ENCODE measurements at places on chromosomes 3 and 15.

- no peak for DNase-seq
These were observed 98.1 kb upstream of the TGFBR2 start for GRCh38 chr3:30508339-30508738.

DNA sequence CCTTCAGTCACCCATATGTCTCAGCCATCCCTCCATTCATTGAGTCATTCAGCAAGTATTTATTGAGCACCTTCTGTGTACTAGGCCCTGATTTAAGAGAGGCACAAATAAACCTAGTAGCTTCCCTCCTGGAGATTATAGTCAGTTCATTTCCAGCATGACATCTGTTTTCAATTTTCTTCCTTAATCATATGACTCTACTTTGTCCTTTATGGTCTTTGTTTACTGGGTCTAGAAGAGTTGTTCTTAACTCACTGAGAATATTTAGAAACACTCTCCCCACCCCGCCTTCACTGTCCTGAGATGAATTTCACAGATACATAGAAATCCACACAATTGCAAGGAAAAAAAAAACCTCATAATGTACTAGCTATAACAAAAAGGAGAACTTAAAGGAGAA, 44.8 kb upstream of the ADAMTS9 start:
- DNase-seq = no peak

- DNase-seq = no peak
These were observed 459.4 kb upstream of the TGFBR2 start for GRCh38 chr3:30146978-30147377.

- no peak for DNase-seq
These were observed 592 bp downstream of the PGPEP1L start for GRCh38 chr15:99006904-99007495.

- no peak for DNase-seq
These were observed 106.2 kb downstream of the TMCO5A start for GRCh38 chr15:38040615-38041014.

GRCh38 chr3:3013317-3014052, 96.7 kb downstream of the IL5RA start:
- DNase-seq = no peak

DNA sequence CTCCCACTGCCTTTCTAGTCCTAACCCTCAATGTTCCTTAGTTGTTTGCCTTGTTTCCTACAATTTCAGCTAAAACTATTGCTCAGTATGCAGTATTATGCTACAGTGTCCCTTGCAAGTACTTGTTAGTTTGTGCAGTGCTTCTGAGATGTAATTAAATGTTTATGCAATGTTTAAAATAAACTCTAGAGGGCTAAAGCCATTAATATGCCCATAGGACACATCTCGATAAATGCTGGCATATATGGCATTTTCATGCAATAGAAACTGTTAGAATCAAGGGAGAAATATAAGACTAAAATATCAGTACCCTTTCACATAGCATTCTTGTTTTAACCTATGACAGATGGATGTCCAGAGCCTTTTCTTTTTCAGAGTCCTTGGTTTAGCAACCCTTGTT, 59.8 kb upstream of the ACKR4 start:
- DNase-seq = no peak

GRCh38 chr15:63402498-63403253, 21.0 kb upstream of the CA12 start:
- no peak for DNase-seq

DNA sequence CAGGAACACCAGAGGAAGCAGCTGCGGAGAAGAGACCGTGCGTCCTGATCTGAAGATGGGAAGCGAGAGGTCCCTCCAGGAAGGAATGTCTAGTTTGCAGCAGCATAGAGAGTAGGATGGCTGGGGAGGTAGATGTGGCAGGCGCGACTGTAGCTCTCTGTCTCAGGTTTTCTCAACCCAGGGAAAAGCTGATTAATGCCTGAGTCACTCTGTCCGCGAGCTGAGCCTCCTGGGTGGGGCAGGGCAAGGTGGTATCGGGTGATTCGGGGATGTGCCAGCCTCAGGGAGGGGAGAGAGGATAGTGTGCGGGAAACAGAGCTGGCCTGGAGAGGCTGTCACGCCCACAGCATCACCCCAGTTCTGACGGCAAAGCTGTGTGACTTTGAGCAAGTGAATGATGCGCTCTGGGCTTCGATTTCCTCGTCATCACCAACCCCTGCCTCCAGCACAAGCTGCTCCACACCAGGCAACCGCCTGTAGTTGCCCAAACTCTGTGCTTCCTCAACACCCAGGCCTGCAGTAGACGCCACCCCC, 28.4 kb downstream of the CPN2 start:
- DNase-seq = no peak

DNA sequence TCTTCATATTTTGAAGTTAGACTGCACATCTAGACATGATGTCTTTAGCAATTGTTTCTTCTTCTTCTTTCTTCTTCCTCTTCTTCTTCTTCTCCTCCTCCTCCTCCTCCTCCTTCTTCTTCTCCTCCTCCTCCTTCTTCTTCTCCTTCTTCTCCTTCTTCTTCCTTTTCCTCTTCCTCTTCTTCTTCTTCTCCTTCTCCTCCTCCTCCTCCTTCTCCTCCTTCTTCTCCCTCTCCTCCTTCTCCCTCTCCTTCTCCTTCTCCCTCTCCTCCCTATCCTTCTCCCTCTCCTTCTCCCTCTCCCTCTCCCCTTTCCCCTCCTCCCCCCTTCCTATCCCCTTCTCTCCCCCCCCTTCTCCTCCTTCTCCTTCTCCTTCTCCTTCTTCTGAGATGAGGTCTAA, 21.9 kb downstream of the TCF12 start:
- no peak for DNase-seq

DNA sequence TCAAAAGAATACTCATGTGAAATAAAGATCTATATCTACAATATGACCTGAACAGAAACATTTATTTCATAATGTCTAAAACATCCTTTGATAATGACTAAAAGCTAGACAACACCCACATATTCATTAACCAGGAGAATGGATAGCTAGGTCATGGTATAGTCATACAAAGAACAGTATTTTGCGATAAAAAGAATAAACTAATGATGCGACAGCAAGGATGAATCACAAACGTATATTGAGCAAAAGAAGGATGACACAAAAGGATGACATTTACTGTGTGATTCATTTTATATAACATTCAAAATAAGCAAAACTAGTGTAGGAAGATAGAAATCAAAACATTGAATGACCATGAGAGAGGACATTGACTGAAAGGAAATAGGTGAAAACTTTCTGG, 1233.1 kb downstream of the OTOL1 start:
- DNase-seq = no peak

DNA sequence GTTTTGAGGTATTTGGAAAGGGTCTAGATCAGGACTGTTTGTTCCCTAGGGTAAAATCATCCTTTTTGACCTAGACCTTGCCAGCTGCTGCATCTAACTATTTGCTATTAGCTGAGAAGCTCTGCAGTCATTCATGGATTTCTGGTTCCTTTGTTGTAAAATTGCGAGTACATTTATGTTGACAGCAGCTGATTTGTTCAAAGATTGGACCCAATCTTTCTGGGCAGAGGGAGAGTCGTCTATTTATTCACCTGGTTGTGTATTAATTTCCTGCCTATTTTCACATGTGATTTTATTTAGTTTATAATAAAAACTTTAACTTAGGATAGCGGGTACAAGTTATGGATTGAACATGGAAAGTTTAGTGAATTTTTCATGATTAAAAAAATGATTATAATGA, 236.3 kb downstream of the CNTN4 start:
- no peak for DNase-seq

DNA sequence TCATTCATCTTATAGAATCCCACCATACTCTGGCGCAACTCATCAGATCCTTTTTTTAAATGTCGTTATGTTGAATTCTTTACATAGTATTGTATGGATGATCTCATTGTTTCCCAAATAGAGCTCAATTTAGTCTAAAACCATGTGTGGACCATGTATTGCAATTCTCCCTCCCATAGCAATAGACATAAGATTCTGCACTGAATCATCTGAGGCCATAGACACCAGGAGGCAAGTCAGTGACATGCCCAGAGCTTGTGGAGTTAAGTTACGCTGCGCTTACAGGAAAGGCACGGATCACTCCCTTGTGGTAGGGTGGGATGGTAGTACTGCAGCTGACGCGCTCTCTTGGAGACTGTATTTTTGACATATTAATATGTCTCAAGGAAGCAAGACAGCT, 211.0 kb downstream of the GABRB3 start:
- DNase-seq = no peak

GRCh38 chr3:128190501-128190900, 37.2 kb downstream of the EEFSEC start:
- DNase-seq = no peak

GRCh38 chr3:56593455-56594158, 36.6 kb downstream of the CCDC66 start:
- DNase-seq = no peak

GRCh38 chr15:75195766-75196241, 5.9 kb upstream of the C15orf39 start:
- DNase-seq = peak; percentile 27

DNA sequence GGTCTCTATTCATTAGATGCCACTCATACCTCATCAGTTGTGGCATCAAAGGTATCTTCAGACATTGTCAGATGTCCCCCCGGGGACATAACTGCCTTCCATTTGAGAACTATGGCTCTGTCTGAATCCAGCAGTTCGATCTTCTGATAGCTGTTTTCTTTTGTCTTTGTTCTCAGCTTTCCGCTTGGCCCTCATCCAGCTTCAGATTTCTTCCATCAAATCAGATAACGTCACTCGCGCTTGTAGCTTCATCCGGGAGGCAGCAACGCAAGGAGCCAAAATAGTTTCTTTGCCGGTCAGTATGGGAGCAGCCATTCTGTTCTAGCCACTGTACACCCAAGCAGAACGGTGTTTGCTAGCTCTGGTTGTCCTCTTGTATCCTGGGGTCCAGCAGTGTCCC, 4.4 kb downstream of the NIT2 start:
- no peak for DNase-seq

GRCh38 chr3:197406266-197406665, 107.9 kb upstream of the DLG1 start:
- DNase-seq = no peak

DNA sequence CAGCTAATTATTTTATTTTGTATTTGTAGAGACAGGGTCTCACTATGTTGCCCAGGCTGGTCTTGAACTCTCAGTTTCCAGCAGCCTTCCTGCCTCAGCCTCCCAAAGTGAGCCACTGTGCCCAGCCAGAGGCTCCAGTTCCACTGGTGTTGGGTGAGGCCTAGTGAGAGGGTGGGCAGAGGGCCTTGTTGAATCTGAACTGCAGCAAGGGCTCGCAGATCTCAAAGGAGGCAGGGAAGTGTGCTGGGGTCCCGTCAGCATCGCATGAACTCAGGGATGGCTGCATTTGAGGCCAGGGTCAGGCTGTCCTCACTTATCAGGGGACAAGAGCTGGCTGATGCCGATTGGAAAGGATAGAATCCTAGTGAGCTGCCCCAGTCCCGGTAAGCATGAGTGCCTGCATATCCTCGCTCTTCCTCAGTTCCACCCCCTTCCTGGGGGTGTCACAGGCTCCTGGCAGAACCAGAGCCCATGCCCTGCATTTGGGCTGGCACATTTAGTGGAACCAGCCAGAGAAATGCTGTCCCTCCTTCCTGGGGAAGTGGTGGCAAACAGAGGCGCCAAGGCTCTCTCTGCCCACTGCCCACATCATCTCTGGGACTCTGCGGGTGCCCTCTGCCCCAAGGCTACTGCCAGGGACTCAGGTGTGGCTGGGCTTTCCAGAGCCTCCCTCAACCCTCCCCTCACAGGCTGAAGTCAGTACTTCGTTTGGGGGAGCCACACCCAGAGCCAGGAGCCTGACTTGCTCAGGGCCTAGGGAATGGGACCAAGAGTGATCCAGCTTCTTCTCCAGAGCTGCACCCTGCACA, 24.1 kb downstream of the ALS2CL start:
- DNase-seq = no peak

DNA sequence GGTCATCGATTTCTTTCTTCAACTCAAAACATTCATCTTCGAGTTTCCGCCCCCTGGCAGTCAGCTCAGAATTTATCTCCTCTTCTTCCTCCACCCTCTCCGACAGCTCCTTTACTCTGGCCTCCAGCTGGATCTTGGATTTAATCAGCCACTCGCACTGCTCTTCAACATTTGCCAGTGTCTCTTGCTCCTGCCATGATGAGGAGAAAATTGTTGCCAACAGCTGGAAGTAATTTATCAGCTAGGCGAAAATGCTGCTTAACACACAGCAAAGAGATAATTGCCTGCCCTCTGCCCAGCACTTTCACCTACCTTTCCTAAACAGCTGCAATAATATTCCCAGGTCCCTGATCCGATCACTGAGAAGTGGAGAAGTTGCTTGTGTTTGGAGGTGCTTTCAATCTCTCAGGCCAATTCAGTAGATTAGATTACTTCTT, 69.3 kb downstream of the MYH15 start:
- no peak for DNase-seq

DNA sequence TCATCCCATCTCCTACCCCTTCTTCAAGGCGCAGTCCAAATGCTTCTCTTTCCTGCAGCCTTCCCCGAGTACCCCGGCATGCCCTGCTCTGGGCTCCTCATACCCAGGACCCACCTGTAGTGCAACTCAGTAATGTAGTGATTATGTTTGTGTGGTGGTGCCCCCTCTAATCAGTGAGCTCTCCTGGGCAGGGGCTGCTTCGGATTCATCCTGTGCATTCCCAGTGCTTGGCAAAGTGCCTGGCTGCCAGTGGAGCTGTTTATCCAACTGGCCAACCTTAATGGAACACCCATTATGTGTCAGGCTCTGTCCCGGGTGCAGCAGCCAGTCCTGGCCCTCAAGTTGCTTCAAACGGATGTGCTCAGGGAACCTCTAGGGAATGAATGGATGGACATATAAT, 174.4 kb upstream of the LINGO1 start:
- no peak for DNase-seq

DNA sequence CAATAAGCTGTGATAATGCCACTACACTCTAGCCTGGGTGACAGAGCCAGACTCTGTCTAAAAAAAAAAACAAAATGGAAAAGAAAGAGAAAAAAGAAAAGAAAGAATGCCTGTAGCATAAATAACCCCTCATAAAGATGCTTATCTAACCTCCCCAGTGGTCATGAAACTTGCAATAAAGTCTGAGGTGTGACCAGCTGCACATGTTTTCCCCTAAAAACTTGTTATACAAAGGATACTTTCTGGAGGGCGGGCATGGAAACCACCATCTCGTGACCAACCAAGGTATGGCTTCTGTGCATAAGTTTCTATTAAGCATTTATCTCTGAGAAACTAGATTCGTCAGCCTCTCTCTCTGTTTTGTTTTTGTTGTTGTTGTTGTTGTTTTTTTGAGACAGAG, 21.8 kb downstream of the CCDC32 start:
- DNase-seq = no peak

DNA sequence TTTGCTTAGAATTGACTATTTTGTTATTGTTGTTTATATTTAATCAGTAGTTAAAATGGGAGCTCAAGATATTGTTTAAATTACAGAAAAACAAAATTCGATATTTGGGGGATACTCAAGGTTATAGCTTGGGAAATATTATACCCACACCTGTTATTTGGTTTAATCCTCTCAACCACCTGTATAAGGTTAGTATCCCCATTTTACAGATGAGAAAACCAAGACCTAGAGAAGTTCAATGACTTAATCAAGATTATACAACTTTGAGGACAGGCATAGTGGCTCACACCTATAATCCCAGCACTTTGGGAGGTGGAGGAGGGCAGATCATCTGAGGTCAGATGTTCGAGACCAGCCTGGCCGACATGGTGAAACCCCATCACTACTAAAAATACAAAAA, 39.8 kb upstream of the CA12 start:
- DNase-seq = no peak
